Fibroblast of gingiva (primary cell): ENCODE measurements at places on chromosomes 5 and 9.

DNA sequence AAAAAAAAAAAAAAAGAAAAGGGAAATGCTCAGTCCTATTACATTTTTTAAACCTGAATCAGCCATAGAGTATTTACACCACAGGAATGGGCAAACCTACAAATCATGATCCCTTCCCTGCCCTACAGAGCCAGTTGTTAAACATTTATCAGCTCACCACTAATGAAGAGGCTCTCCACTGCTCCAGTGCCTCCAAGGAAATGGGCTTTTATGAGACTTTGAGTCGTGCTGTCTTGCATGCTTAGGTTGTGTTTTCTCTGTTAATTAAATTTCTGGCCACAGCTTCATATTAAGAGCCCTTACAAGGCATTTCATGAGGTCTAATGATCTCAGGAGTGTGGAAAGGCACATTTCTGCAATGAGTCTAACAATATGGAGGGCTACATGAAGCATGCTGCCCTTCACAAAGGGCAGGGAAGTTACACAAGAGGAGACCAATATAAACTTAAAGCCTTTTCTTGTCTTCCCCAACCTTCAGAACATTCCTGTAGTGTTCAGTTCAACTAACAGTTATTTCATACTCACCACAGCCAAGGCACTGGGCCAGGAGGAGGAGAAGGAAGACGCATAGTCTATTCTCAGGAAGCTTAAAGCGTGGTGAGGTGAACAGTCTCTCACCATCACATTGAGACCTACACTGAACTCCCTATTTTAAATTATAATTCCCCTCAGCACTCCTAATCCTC, 140.1 kb upstream of the ABCA1 start:
- DNase-seq = no peak

- DNase-seq = no peak
Measured at GRCh38 chr5:98557916-98558315, 215.5 kb upstream of the RGMB start.

DNA sequence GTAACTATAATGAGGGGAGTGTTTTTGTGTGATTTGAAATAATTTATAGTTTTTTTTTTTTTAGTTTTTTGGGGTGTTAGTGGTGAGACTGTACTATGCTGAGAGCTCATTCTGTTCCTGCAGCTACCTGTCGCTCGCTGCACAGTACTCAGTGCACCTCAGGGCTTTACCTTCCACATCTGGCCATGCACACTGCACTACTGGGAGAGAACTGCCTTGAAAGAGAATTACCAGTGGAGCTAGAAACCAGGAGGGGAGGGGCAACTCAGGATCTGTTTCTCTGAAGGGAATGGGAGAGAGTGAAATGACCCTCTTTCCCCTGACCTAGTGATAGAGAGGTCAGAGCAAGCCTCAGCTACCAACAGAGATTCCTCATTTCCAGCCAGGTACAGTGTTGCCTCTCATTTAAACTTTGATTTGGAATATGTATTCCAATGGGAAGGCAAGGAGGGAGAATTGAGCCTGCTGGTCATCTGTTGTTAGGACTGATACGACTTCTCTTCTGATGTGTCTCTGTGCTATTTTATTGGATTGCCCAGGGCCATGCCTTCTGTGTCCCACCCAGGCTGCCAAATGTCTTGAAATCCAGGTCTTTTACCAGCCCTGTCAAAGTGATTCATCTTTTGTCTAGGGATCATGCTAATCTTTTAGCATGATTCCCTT, 8.9 kb downstream of the ATG10 start:
- no peak for DNase-seq

DNA sequence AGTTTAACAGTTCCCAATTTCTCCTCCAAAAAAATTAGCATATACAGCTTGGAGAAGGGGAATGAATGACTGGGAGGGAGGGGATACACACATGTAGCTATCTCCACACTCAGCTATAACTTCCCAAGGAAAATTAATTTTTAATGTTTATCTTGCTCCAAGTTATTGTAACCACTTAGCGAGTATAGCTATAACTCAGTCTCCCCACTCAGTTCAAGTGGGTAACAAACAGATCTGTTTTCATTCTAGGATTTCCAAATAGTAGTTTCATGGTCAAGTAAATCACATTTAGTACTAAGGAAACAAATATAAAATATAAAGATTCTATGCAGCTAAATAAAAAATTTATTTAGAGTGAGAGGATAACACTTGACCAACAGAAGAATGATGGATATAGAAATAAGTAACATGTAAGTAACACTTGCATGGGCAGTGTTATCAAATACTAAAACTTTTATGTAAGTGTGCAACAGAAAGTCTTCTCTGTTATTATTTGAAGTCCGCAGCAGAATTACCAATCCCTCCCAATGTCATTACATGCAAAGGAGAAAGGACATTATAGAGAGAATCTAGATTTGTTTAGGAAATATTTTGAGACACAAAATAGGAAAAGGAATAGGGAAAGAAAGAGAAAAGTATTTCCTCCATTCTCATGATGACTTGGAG, 10.2 kb upstream of the NFIB start:
- no peak for DNase-seq

GRCh38 chr5:67221487-67222242, 25.1 kb upstream of the CD180 start:
- no peak for DNase-seq

DNA sequence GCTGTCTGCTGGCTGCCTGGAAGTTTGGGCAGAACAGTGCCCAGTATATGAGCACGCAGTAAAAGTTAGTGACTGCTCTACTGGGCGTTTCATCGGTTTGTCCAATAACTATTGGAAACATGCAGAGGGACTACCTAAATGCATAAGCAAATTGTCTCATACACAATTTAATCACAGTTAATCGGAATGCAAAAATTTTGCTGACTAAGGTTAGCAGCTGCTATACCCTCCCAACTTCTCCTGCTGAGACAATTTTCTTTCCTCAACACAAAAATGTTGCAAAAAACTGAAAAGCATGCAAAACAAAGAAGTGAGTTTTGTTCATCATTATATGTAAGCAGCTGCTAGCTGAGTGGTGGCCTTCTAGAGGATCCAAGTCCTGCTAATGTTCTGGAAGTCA, 327.5 kb downstream of the SEMA5A start:
- no peak for DNase-seq

DNA sequence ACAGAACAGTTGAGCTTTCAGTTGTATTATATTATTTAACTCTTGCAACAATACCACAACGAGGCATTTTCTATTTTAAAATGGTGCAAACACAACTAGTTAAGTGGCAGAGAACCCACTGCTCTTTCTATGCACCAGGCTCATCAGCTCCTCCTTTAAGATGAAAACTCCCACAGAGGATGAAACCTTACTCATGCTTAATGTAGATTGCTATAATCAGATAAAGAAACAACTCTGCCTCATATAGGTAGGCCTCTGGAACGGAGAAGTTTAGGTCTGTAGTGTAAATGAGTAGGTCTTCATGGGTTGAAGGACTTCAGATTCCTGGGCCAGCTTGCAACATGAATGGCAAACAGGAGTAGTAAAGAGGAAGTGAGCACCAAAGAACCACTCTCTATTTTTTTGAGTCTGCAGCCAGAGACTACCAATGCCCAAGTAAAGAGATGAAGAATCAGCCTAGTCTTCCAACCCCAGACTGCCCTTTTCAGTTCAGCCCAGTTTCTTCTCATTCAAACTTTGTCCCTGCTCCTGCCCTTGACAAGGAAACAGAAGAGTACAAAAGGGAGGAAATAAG, 33.9 kb downstream of the HACD4 start:
- DNase-seq = no peak

DNA sequence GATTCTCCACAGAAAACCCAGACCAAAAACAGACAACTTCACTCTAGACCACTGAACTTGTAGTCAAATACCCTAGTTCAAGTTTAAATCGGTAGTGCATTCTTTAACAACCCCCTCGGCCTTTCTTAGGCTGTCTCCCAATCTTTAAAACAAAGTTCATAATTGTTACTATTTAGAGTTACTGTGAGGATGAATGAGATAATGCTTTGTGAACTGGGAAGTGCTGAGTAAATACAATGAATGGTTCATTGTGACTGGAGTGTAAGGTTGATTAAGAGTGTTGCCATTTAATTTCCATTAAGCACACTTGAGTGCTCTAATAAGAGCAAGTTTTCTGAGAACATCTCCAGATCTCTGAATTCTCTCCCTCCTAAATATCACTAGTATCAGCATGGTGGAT, 228.8 kb upstream of the PIK3R1 start:
- no peak for DNase-seq

DNA sequence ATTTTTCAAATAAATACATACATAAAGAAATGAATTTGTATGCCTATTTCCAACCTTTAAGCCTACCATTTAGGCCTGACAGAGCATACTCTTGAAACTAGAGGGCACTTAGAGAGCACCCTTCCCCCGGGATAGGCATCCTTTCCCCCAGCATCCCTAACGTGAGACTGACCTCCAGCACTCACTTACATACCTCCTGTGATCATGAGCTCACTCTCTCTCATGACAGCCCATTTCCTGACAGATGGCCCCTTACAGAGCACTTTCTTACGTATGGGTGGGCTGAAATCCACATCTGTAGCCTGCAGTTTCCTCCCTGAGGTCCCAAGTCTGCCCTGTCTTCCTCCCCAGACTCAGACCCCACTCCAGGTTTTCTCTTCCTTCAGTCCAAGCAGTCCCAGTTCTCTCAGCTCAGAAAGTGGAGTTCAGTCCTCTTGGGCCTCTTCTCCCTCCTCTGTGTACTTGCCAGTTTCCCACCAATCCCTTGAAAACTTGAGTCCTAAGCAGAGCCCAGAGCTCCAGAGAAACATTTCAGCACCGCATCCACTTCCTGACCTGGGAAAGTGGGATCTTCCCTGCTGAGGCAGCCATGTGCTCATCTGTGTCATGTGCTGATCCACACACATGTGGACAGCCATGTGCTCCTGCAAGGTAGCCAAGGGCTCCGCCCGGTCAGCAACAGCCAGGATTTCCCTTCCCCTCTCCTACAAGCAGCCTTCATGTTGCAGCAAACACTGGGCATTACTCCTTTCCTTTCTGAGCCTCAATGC, 2.2 kb upstream of the CDX1 start:
- DNase-seq = no peak

DNA sequence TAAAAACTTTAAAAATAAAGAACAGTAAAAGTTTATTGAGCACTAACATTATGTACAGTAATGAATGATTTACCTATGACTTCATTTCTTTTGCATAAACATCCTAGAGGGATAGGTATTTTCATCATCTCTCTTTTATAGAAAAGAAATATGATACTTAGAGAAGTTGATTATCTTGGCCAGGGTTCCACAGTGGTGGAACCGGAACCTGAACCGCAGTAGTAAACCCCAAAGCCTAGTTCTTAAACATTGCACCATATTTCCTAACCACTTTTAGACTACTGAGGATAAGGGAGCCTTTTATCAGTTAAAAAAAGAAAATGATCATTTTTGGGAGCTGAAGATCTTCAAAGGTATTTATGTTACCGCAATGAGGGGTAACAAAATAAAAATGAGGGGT, 205.7 kb upstream of the SGCD start:
- peak; percentile 36 for DNase-seq

DNA sequence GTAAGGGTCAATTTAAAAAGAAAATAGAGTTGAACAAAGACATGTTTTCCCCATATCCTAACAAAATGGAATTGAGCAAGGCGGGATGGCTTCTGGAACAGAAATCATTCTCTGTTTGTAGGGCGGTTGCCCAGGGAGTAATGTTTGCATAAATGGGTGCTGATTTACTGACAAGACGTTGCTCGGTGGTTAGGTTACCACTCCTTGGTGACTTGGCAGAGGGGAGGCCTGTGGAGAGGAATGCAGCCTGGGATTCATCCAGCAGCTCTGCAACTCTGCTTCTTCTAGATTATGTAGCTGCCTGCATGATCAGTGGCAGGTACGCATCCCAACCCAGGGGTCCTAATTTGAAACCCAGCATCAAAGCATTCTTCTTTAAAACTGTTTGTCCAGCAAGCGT, 200.2 kb downstream of the CFAP90 start:
- DNase-seq = no peak

GRCh38 chr5:87765009-87765408, 352.3 kb upstream of the CCNH start:
- DNase-seq = no peak

GRCh38 chr5:135058331-135058732, 24.3 kb upstream of the PITX1 start:
- DNase-seq = no peak

- no peak for DNase-seq
Measured at GRCh38 chr5:102850503-102850902, 95.4 kb downstream of the PAM start.

DNA sequence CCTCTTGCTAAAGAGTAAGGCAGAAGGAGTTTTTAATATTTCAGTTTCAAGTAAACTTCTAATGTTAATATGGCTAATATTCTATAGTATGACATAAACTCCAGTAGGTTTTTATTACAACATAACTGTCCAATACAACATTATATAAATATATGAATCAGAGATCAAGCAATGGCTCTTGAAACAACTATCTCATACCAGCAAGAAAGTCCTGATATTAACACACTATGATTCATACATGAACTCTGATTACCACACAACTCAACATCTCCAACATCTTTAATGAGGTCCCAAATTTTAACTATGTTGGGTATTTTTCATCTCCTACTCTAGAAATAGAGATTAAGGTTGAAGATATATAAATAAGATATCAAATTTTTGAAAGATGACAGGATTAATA, 878.3 kb downstream of the TLE1 start:
- peak; percentile 26 for DNase-seq

- peak; percentile 66 for DNase-seq
Measured at GRCh38 chr5:122500245-122501088, 188.4 kb downstream of the SNCAIP start.

DNA sequence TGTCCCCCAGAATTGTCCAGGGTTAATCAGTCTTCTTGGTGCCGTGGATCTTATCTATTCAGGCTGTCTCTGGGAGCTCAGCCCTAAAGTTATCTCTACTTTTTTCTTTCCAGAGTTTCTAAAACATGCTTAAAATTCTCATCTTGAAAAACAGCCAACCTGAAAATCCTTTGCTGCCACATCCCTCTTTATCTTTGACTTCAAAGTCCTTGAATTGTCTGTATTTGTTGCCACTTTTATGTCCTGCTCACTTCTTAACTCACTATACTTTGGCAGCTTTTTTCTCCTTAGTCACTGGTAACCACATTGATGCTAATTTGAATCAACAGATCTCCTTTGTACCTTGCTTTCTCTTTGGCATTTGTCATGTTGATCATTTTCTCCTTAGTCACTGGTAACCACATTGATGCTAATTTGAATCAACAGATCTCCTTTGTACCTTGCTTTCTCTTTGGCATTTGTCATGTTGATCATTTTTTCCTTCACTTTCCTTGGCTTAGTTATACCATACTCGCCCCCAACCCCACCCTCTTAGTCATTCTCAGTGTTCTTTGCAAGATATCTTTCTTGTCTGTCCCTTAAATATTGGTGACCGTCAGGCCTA, 8.5 kb downstream of the DMXL1 start:
- no peak for DNase-seq

GRCh38 chr5:111360173-111360572, 136.0 kb downstream of the CAMK4 start:
- no peak for DNase-seq
